ENCODE measurements at places on chromosomes 6 and 20.
A peak's percentile ranks its signal among the peaks of the same experiment; 100 is the strongest.

GRCh38 chr6:72704979-72705378, 83.1 kb downstream of the KCNQ5 start:
- DNase-seq, result no peak

DNA sequence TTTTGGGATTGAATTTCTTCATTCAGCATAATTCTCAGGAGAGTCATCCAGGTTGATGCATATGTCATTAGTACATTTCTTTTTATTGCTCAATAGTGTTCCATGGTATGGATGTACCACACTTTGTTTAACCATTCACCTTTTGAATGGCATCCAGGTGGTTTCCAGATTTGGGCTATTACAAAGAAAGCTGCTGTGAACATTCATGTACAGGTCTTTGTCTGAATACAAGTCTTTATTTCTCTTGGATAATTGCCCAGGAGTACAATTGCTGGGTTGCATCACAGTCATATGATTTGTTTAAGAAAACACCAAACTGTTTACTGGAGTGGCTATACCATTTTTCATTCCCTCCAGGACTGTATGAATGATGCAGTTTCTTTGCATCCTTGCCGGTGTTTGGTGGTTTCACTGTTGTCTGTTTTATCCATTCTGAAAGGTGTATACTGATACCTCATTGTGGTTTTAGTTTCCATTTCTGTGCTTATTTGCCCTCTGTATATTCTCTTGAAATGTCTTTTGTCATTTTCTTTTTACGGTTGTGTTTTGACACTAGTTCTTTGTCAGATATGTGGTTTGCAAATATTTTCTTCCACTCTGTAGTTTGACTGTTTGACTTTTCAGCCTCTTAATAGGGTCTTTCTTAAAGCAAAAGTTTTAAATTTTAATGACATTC, 8.8 kb downstream of the CDKAL1 start:
- no peak for DNase-seq

- no peak for DNase-seq
Observed at GRCh38 chr6:6972456-6972855, 135.3 kb upstream of the RREB1 start.

DNA sequence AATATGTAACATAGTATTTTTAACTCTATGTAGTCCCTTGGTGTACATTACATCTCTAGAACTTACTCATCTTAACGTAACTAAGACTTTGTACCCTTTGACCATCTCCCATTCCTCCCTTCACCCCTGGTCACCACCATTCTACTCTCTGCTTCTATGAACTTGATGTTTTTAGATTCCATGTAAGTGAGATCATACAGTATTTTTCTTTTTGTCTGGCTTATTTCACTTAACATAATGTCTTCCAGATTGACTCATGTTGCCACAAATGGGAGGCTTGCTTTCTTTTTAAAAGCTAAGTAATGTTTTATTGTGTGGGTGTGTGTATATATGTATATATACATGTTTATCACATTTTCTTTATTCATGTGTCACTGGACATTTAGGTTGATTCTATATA, 55.8 kb downstream of the TMEM200A start:
- DNase-seq, result no peak

DNA sequence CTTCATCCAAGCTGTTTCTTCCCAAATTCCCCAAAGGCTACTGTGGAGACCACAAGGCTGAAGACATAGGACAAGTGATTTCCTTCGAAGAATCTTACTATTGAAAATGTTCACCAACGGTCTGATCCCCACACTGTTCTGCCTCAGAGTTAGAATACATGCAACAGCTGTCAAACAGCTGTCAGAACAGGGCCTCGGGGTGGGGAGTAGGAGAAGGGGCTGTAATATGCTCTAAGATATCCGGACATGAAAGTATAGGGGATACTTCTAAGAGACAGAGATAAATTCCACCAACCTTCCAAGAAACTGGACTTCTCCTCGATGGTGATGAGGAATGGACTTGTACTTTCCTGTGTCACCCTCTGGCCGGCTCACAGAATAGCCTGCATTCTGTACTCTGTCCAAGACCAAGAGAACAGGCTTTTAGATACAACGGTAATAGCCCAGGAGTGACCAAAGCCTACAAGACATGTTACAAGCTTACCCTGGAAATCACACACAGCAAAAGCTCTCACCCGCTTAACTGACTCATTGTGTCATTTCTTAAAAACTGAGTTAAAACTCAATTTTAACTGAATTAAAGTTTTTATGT, 69.2 kb upstream of the PTGIS start:
- no peak for DNase-seq

DNA sequence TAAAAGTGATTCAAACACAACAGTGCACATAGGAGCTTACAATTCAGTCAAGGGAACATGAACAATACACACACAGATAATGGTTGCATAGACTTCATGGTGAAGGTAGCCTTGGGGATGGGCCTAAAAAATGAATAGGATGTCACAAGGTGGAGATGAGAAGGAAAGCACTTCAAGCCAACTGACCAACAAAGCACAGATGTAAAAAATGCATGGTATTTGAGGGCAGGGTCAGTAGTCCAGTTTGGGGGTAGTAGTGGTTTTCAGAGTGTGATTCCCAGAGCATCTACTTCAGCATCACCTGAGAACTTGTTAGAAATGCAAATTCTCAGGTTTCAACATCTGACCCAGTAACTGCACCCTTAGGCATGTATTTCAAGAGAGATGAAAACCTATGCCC, 88.9 kb downstream of the PERP start:
- DNase-seq, result no peak

GRCh38 chr6:133568970-133569889, 319.7 kb upstream of the TCF21 start:
- peak; percentile 59 for DNase-seq

DNA sequence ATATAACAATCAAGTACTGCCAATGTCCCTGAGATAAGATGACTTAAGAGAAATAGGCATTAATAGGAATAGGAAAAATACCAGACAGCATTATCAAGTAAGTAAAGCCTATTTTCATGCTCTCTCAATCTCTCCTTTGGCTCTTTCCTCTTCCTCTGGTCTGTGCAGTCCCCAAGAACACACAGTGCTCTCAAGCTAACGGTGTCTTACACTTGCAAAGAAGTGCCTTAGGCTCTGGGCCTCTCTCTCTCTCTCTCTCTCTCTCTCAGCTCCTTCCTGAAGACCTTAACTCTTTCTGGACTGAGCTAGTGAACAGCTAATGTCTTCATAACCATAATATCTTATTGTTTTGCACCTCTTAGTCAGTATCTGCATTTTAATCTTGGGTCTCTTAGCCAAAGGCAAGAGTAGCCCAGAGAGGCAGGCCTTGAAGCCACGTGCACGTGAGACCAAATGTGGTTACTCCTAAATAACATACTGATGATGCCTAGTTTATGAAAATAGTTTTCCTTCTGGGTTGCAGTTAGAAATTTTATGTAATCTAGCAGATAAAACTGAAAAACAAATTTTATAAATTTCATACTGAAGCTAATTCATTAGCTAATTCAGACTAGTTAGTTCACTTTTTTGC, 70.8 kb downstream of the TPD52L1 start:
- DNase-seq, result no peak

GRCh38 chr20:36847009-36847709, 28.8 kb upstream of the TLDC2 start:
- DNase-seq, result peak; percentile 92

DNA sequence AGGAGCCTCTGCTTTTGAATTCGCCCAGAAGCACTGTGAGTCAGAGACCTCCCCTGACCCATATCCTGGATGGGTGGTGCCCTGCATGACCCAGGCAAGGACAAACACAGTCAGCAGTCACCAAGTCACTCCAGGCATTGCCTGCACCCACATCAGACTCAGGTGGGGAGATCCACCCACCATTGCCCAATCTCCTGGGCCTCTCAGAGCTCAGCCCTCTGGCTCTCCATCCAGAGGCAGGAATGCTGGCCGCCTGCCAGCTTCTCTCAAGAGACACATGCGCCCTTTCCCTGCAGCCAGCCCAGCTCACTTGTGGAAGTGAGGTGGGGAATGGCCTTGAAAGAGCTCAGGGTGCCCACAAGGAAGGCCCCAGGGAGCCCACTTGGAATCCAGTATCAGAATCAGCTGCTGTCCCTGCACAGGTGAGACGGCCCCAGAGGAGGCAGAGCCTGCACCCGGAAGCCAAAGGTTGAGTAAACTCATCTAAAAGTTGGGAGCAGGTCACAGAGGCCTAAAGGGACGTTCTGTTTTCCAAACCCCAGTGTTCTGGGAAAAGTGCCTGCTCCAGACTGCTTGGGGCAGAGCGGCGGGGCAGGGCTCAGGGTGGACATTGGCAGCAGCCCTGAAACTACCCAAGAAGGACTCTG, 129.8 kb downstream of the PREX1 start:
- peak; percentile 42 for DNase-seq

DNA sequence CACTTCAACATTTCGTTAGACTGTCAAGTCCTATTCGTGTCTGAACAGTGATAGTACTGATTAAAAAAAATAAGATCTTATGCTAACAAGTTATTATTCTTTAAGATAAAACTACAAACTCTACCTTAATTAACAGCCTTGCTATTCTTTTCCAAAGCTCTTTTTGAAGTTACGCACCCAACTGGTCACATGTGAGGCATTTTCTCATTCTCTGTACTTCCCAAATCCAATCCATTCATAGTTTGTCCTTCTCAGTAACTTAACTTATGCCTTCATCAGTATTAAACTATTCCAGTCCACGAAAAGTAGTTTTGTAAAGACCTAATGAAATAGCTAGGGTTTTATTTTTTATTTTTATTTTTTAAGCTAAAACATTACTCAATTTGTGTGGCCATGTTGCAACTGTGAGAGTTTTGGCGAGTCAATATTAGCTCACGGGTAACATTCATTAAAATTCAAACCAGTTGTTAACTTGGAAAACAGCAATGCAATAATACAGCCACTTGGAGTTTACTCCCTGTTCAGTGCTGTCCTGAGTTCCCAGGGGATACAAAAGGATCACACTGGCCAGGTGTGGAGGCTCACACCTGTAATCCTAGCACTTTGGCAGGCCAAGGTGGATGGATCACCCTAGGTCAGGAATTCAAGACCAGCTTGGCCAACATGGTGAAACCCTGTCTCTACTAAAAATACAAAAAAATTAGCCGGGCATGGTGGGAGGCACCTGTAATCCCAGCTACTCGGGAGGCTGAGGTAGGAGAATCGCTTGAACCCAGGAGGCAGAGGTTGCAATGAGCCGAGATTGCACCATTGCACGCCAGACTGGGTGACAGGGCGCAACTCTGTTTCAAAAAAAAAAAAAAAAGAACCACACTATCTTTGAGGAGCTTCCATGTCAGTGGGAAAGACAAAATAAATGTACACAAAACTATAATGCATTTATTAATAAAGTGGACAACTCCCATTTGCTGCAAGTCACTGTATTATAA, 27.9 kb upstream of the EEF1A1 start:
- no peak for DNase-seq

- DNase-seq, result no peak
Observed at GRCh38 chr6:106789428-106790148, 160.2 kb downstream of the QRSL1 start.

GRCh38 chr6:170082531-170083187, 208.2 kb downstream of the DLL1 start:
- no peak for DNase-seq

- DNase-seq, result no peak
Observed at GRCh38 chr6:157695301-157696040, 127.6 kb upstream of the SNX9 start.

GRCh38 chr6:101397199-101397598, 3.7 kb downstream of the GRIK2 start:
- DNase-seq, result no peak

DNA sequence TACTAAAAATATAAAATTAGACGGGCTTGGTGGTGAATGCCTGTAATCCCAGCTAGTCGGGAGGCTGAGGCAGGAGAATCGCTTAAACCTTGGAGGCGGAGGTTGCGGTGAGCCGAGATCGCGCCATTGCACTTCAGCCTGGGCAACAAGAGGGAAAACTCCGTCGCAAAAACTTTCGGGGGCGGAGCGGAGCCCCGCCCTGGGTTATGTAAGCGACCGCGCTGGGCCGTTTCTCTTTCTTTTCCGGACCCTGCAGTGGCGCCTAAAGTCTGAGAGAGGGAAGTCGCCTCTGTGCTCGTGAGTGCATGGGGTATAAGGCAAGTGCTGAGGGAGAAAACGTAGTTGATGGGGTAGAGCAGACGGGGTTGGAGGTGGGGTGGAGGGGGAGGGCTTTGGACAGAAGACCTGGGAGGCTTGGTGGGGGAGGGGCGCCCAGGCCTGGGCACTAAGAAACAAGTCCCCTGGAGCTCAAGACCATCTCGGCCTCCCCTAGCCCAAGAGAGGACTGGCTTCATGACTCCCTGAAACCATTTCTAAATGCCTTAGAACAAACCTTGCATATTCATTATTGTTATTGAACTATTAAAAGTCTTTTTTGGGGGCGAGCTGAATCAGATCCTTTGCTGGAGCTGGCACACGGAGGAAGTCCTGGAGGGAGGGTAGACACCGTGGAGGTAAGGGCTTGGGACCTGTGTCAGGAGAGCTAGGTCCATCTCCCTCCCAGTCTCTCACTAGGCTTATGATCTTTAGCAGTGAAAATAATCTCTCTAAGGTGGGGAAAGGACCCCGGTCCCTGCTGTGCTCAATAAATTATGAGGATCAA, 2.7 kb upstream of the MICA start:
- DNase-seq, result peak; percentile 65

- DNase-seq, result no peak
Observed at GRCh38 chr6:137237413-137238170, 18.4 kb upstream of the IFNGR1 start.

GRCh38 chr6:170366248-170366960, 59.8 kb downstream of the FAM120B start:
- no peak for DNase-seq

DNA sequence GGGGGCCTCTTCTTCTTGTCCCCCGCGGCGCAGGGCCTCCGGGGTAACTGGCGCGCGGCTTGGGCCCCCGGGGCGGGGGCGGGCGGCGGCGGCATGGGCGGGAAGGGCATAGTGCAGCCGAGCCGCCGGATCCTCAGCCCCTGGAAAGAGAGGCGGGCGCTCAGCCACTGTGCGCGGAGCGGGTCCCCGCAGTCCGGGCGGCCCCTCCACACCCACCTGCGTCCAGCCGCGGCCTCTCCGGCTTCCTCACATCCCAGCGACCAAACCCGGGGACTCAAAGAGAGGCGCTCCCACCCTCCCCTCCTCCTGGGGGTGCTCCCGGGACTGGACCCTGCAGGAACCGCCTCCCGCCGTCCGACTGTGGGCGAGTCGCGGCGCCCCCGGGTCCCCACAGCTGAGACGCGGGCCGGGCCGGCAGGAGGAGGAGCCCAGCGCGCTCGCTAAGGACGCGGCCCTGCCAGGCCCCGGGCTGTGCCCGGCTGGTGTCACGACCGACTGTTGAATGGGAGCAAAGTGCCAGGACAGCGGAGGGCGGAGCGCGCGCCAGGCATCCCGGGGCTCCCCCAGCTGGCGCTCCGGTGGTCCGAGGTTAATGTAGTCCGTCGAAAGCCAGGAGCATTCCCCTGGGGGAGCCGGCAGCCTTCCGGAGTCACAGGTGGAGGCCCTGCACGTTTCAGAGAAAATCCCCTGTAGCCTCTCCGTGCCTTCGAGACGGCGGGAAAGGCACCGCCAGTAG, at the start of gene PRR18:
Gene PRR18 (minus strand): TSS at position 360 of the 736 bp plus-strand sequence. CDS start 250 bp downstream, at position 110.
- peak; percentile 86 for DNase-seq

GRCh38 chr6:126513198-126513597, 173.3 kb downstream of the CENPW start:
- no peak for DNase-seq

All from head of caudate nucleus (tissue), 42 donors.